Activated CD4-positive, alpha-beta T cell treated with anti-CD3 and anti-CD28 coated beads, Interleukin-10, Interleukin-2, amounts not matched to agents 100 ng/mL and 50 ng/mL, durations not matched to agents 16 hours and 8 hours (primary cell): ENCODE measurements at places on chromosomes 5 and 9.

GRCh38 chr5:112418659-112419163 is 366 bp downstream of the EPB41L4A start:
- no peak for DNase-seq

DNA sequence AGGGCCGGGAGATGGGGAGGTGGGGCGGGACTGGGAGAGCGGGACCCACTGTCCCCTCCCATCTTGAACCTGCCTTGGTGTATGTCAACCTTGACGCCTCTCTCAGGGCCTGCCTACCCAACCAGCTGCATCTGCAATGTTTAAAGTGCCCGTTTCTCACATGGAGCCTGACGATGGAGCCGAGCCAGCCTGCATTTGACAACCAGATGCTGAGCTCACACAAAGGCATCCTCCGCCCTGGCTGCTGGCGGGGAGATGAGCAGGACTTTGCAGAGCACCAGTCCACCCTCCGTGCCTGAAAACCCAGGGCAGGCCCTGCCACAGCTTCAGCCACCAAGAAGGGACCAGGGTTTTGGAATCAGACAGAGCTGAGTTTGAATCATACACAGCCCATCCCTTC is 141.1 kb upstream of the SMIM23 start:
- no peak for DNase-seq

- DNase-seq = peak; percentile 15
Measured at GRCh38 chr5:151647320-151647861, 39.3 kb downstream of the SPARC start.

- DNase-seq = peak; percentile 53
Measured at GRCh38 chr9:109977521-109977920, 197.5 kb downstream of the PALM2AKAP2 start.

GRCh38 chr5:82597437-82597836 is 319.3 kb upstream of the RPS23 start:
- DNase-seq = no peak

DNA sequence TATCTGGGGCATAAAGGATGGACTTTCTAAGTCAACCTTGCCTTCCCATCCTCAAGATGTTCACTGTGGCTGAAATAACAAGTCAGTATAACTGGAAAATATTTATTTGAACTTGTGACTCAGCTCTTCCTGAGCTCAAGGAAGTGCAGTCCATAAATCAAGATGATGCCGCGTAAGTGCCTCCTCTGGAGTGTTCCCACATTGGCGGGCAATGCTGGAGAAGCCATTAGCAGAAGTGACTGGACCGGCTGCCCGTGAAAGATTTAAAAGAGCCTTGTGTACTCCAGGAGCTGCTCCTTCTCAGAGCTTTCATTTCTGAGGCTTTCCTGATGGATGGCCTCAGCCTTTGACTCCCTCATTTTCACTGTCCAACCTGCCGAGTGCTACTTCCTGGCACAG is 17.4 kb downstream of the TMOD1 start:
- DNase-seq = no peak

DNA sequence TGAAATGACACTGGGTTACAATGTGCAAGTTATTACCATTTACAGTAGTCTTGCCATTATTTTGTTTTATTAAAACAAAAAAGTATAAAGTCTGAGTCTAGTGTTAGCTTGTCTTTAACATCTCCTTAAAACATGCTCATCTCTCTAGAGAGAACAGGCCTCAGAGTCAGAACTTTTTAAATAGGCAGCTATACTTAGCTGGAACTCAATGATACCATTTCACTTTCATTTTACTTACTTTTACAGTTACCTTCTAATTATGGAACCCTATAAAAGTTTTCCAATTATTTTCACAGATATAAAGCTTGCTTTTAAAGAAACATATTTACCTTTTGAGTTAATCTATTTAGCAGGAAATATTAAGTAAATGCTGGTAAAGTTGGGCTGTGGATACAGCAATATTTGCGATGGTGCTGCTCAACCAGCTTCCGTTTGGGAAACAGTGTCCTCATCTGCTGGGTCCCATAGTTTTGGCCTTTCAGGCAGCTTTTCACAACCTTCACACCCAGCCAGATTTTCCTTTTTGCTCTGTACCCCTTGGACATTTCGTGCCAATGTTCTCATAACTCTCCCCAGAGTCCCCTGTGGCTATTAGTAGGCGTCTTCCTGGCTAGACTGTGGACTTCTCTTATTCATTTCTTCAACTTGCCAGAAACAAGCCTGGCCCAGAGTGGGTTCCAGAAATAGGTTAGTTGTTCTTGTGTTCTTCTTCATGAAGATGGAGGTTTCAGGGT is 36.3 kb upstream of the UBTD2 start:
- no peak for DNase-seq

- DNase-seq = no peak
Measured at GRCh38 chr5:88583471-88583870, 299.5 kb downstream of the MEF2C start.

GRCh38 chr9:22379272-22379671 is 67.4 kb upstream of the DMRTA1 start:
- DNase-seq = no peak

GRCh38 chr5:107147589-107147988 is 523.1 kb downstream of the EFNA5 start:
- no peak for DNase-seq
